Fibroblast of mammary gland (primary cell): ENCODE measurements at places on chromosomes 2 and 18.

- DNase-seq: no peak
Measured at GRCh38 chr18:65852273-65852672, 101.5 kb downstream of the CDH7 start.

DNA sequence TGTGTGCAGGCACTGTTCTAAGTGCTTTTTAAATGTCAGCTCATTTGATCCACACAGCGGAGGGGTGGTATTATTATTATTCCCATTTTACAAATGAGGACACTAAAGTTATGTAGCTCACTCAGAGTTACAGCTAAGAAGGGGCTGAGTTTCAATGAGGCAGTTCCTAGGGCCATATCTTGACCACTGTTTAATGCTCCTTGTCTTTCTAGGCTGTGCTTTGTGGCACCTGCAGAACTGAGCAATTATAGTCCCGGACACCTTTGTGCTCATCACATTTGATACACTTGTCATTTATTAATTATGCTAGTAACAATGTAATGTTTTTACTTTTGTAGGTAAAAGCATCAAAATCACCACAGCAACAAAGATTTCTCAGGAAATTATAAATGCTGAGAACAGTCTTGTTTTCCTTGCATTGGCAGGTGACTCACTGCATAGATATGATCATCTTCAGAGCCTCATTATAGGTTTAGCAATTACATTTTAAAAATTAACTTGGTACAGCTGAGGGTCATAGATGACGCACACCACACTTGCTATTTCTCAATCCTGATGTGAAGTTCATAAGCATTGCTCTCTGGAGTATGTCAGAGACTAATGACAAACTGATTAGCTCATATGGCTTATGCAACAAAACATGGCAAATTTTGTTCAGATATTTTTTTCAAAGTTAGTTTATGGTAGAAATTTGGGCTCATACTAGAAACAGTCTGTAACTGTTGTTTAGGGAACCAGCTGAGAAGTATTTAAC is 366.8 kb downstream of the TGIF1 start:
- DNase-seq: peak; percentile 100

DNA sequence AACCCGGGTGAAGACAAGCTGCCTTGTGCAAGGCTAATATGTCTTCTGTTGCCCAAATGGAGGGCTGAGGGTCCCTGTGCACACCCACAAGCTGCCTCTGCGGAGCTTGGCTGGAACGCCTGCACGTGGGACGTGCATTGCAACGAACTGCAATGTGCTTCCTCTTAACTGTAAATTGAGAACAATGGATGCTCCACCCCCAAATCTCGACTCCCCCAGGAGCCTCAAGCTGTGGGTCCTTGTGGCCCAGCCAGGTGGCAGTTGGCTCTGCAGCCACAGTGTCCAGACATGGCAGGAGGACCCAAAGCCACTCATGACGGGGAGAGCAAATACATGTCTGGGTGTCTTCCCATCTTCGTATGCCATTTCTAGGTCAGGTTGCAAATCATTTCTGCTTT is 90.1 kb downstream of the TWIST2 start:
- no peak for DNase-seq

GRCh38 chr2:229640636-229641035 is 73.7 kb downstream of the DNER start:
- DNase-seq: no peak

GRCh38 chr18:23972453-23972852 is 42.1 kb upstream of the TTC39C start:
- DNase-seq: no peak

GRCh38 chr2:10220902-10221391 is 81.8 kb upstream of the HPCAL1 start:
- DNase-seq: peak; percentile 79

- DNase-seq: no peak
Measured at GRCh38 chr2:106997204-106997603, 111.2 kb upstream of the ST6GAL2 start.

GRCh38 chr18:74525741-74526140 is 8.6 kb upstream of the CNDP1 start:
- DNase-seq: no peak
